ENCODE measurements at places on chromosomes 11 and 22.
A peak's percentile ranks its signal among the peaks of the same experiment; 100 is the strongest.

DNA sequence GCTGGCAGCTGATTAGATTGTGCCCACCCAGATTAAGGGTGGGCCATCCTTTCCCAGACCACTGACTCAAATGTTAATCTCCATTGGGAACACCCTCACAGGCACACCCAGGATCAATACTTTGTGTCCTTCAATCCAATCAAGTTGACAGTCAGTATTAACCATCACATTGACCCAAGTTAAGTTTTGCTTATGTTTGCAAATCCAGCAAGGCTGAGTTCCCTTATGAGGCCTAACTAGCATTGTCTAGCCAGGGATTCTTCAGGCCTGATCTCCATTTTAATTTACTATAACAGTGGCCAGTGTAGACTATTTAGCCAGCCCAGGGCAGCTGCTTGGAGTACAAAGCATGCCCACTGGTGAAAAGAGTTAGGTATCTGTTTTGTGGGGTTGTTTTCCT lies 2.3 kb upstream of the KCTD14 start:
- no peak for DNase-seq

DNA sequence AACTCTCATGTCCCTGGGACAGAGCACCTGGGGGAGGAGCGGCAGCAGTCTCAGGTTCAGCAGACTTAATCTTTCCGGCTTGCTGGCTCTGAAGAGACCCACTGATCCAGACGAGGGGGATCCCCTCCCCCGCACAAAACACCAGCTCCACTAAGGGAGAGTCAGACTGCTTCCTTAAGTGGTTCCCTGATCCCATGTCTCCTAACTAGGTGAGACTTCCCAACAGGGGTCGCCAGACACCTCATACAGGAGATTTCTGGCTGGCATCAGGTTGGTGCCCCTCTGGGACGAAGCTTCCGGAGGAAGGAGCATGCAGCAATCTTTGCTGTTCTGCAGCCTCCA lies 157.2 kb upstream of the TMEM45B start:
- DNase-seq, result no peak

DNA sequence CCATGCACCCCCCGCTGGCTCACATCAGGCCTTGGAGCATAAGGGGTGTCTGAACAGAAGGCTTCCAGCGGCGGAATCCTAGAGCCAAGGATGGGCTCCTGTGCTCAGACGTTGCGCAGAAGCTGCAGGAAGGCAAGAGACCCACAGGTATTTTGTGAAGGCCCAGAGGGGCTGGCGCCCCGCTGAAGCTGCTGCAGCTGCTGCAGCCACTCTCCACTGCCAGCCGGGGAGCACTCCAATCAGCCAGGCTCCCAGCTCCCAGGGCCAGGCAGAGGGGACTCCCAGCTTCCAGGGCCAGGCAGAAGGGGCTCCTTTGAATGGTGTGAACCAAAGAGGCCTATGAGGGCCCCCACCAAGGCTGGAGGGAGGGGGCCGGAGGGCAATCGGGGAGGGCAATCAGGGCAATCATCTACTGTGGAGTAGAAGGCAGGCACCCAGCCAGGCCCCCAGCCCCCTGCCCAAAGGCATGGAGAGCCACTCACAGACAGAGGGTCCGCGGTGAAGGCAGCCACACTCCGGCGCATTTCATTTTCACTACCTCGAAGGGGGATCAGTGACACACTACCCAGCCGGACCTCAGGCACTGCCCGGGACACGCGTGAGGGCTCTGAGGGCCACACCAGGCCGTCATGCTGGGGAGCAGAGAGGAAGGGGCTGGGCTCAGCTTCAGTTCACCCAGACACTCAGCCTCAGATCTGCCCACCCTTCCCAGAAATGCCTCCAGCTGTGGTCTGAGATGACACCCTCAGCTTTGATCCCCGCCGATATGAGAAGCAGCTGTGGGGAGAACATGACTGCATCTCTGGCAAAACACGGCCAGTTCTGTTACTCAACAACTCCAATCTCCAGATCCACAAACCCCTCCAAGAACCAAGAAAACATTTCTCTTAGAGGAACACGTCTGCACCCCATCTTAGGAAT lies 11.6 kb upstream of the PDE2A start:
- no peak for DNase-seq

- DNase-seq, result no peak
Observed at GRCh38 chr11:103332409-103332808, 223.2 kb downstream of the DYNC2H1 start.

DNA sequence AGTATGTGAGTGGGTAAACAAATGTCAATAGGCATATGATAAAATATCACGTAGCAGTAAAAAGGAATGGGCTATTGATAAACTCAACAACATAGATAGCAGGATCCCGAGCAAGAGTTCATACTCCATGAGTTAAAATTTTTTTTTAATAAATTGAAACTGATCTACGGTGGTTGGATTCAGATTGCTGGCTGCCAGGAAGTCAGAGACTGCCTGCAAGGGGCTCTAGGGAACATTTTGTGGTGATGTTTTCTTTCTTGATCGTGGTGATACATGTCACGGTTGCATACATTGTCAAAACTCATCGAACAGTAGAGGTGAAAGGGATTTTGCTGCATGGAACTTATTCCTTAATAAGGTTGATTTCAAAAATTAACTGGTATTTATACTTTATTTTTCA lies 62.6 kb upstream of the WNT7B start:
- DNase-seq, result no peak

GRCh38 chr22:49163258-49163959 lies 664.3 kb downstream of the BRD1 start:
- no peak for DNase-seq

DNA sequence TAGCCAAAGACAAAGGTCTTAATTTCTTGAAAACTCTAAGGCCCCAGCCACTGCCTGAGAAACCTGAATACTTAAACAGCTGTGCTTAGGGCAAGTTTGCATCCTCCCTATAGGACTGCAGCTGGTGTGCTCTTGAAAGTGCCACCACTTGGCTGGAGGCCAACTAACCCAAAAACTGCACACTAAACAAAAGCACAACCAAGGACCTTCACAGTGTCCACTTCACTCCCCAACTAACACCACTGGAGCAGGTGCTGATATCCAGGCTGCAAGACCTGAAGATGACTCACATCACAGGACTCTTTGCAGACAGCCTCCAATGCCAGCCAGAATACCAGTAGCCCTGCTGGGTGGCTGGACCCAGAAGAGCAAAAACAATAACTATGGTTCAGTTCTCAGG lies 357.7 kb upstream of the ARHGAP42 start:
- peak; percentile 8 for DNase-seq

GRCh38 chr11:10926801-10927211 lies 69.0 kb upstream of the ZBED5 start:
- peak; percentile 71 for DNase-seq

GRCh38 chr11:69051381-69052342 lies 2.9 kb downstream of the TPCN2 start:
- no peak for DNase-seq

DNA sequence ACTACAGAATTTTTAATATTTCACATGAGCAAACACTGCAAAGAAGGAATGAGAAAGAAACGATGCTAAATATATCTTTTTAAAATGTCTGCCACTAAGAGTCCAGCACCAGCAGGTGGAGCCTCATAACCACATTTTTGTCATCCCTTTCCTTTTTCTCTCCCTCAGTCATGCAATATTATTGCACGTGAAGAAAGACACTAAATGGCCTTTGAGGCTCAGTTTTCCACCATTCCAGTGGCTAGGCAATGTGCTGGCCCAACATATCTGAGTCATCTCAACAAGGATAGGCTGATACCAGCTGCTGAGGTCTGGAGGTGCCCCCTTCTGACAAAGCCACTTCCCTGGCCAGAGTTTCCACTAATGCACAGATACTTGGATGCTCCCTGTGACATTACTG lies 1.8 kb downstream of the ALKBH8 start:
- peak; percentile 10 for DNase-seq

GRCh38 chr11:87859636-87860035 lies 315.6 kb downstream of the RAB38 start:
- no peak for DNase-seq

DNA sequence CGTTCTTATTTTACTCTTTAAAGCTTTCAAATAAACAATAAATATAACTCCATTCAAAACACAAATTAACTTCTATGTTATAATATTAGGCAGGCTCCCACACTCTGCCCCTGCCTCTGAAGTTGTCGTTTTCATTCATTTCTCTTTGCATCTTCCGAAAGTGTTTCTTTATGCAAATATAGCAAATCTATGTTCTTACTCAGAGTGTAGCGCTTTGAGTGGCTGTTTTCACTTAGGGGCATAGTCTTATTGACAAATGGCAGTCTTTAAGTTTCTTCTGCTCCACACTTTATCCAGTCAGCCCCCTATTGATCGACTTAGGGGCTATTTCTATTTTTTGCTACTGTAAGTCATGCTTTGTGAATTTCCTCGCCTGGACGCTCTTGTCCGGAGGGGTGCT lies 45.3 kb upstream of the RTL6 start:
- no peak for DNase-seq
